ENCODE measurements at places on chromosomes 16 and 17.

- DNase-seq: no peak
Observed at GRCh38 chr16:72847187-72848027, 200.5 kb downstream of the ZFHX3 start.

DNA sequence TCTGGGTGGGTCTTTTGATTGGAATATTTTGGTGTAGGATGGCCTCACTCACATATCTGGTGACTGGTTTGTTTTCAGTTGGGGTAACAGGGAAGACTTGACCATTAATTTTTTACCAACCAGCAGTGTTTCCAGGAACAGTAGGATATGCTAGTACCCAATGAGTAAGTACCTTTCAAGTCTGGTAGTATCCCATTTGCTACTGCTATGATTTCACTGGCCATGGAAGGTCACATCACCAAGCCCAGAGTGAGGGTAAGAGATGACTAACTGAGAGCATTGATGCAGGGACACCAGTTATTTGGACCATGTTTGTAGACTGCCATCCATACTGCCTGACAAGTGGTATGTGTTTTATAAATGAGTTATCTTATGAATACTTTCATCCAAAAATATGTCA lies 277.7 kb downstream of the MAP2K6 start:
- DNase-seq: no peak

GRCh38 chr17:39763051-39763820 lies 25.5 kb downstream of the GRB7 start:
- DNase-seq: no peak

DNA sequence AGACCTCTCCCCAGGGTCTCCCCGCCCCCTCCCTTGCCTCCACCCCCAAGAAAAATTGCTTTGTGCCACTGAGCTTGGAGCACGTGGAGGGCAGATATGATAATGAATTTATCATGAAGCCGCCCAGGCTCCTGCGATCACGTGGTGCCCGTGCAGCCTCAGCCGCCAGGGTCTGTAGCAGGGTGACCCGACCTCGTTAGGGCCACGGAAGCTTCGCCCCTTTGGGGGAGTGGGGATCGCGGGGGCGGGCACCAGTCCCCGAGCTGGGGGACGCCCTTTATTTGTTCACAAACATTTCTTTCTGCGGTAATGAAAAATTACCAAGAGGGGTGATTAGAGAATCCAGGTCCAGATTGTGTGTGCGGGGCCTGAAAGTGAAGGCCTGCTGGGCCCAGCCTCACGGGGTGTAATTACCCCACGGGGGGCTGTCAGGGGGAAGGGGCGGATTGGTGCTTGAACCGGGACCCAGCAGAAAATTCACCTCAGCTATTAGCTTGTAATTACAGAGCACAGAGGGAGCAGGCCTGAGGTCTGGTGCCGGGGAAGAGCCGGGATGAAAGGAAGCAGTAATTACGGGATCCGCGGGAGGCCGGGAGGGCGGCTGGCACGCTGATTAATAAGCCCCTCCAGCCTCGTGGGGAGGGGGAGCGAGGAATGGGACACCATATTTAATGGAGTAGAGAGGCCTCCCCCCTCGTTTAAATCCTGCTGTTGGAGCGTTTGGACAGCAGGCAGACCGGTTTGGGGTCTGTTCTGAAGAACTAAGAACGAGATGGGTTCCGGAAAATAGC lies 13.3 kb downstream of the GSE1 start:
- no peak for DNase-seq

DNA sequence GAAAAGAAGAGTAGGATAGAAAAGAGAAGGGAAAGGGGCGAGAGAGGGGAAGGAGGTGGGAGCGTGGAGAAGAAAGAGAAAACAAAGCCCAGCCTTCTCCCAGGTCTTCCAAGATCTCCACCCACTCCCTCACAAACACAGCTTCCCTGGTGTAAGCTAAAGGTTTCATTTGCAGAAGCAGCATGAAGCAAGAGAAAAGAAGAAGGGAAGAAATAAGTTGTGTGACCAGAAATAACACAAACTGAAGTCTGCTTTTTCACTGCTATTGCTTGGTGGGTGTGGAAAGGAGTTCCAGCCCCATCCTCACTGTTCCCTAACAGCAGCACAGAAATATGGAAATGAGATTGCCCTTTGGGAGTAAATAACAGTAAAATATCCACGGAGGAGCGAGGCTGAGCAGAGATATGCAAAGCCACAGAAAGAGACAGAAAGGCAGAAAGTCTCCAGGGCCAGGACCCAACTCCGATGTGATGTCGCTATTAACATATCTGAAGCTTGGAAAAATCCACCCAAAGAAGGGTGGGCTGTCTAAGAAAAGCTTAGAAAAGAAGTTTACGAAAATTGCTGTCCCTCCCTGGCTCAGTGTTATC lies 10.3 kb upstream of the GAS7 start:
- no peak for DNase-seq

DNA sequence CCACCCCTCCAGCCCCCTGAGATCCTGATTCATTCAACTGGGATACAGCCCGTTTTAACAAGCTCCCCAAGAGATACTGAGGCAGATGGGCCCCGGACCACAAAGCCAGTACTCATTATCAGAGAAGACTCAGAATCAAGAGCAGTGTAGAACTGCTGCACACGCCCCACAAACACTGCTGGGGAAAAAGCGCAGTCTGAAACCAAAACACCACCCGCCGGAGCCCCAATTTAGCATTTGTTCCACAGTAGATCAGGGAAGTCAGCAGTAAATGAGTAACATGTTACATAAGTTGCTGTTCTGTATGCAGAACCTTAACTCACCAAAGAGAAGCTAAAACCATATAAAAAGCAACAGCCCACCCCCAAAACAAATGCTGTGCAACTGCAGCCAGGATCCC lies 123.6 kb downstream of the CDYL2 start:
- DNase-seq: no peak

- DNase-seq: no peak
Observed at GRCh38 chr17:66704858-66705520, 129.9 kb upstream of the CACNG5 start.

GRCh38 chr17:75695830-75696271 lies 25.4 kb upstream of the ITGB4 start:
- DNase-seq: no peak

- DNase-seq: no peak
Observed at GRCh38 chr16:23679986-23680336, 1.3 kb downstream of the PLK1 start.

- no peak for DNase-seq
Observed at GRCh38 chr17:1493291-1493980, 950 bp upstream of the MYO1C start.
